ENCODE measurements at places on chromosomes 2 and 18. TPM values are rescaled to one million over a fixed set of nuclear protein-coding genes. Genes with fewer than 3 reads are reported as not detected.
A peak's percentile ranks its signal among the peaks of the same experiment; 100 is the strongest.

- DNase-seq = peak; percentile 13
Measured at GRCh38 chr2:74391209-74391579, 11.1 kb upstream of the DCTN1 start.

DSEL gene
- total RNA-seq = 10.7 TPM

DNA sequence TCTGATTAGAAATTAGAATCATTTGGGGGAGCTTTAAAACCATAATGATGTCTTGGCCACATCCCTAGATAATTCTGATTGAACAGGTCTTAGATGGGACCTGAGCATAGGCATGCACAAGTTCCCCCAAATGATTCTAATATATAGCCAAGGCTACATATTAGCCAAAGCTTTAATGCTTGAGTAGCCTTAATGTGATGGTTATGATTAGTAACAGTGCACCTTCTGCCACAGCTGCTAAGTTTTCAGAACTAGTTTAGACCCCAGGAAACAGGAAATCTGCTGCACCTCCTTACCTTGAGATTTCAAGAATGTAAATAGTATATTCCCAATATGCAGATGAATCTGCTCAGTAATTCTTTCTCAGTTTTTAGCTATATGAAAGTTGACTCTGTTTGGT, 119.8 kb downstream of the PTPN4 start:
- DNase-seq = peak; percentile 75

ALPP gene
- not detected for total RNA-seq

GRCh38 chr18:35775887-35776286, 194.3 kb downstream of the GALNT1 start:
- peak; percentile 25 for DNase-seq

- no peak for DNase-seq
Measured at GRCh38 chr2:223324402-223324801, 272.4 kb downstream of the KCNE4 start.

- no peak for DNase-seq
Measured at GRCh38 chr18:45635893-45636509, 20.7 kb downstream of the SLC14A2 start.

GPR55 gene
- not detected for total RNA-seq

DNA sequence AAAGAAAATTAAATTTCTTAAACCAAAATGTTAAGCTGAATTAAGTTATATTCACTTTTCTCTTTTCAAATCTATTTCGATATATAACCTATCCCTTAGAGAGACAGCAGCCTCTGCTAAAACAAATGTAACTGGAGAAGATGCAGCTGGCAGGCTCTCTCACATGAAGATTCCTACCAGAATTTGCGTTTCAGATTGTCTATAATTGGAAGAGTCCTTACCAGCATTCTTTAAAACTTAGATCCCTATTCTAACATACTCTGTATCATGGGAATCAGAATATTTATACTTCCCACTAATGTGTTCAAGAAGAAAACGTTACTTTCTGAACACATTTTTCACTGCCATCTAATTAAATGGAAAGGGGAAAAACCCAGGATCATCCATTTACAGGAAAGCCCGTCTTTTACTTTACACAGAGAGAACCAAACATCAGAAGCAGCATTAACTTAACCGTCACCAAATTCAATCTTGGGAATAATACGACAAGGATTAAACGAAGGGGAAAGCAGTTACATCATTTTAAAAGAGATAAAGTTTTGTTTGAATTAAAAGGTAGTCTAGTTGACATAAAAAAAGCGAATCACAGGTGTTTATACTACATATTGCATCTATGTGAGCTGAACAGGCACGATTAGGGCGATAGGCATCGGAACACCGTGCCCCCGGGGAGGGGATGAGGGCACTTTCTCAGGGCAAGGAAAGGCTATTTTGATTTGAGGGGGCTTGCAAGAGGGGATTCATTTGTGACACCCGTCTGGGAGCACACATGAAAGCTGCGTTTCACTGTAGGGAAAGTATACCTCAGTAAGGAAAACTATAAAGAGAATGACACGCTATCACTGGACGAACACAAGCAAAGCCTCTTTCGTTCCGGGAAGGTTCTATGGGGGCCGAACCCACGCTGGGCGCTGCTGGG, 1.3 kb downstream of the PTPN2 start:
- no peak for DNase-seq

DNA sequence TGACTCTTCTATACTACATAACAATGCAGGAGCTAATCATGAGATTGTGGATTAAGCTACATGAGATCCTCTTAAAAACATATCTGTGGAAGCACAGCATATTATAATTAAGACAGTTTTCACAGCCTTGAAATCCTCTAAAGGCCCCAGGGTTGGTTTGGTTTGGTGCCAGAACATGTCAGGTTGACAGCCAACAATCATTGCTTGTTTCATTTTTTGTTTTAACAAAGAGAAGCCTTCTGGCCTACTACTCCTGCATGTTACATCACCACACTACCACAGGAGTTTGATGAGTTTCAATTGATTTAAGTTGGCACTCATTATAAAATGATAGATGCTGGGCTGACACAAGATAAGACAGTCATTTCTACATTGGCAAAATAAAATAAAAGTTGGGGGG, 255.9 kb upstream of the ERBB4 start:
- DNase-seq = no peak

DNA sequence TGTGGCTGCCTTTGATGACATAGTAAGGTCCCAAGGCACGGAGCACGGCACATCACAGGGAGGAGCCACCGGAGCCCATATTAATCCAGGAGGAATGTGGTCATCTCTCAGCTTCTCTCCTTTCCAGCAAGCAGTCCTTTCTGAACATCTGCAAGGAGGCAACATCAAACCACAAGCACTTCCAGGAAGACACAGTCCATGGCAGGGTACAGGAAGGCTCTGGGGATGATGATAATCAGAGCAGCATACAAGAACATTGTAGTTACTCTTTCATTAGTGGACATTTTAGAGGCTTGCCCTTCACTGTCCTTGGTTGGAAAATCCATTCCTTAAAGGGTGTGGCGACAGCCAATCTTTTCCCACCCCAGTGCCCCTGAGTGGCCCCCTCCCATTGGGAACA, 31.1 kb downstream of the YPEL5 start:
- DNase-seq = no peak

GRCh38 chr2:144801766-144802165, 281.8 kb upstream of the ZEB2 start:
- peak; percentile 63 for DNase-seq

DNA sequence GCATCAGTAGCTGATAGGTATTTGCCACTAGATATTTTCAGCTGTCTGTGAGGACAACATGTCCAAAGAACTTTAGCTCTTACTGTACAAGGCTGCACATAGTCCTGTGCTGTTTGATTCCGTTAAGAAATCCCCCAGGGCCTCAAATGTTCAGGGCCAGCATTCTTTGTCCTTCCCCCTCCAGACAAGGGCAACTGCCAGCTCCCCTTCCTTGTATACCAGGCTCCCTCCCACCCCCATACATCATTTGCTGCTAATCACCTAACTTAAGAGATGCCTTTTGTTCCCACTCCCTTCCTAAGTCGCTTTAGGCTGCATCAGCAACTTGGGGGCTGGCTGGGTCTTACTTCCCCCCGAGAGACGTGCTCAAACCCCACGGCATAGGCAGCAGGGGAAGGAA, 138.7 kb downstream of the CDH20 start:
- peak; percentile 30 for DNase-seq

GRCh38 chr2:185404578-185404977, 334.0 kb upstream of the FSIP2 start:
- no peak for DNase-seq

DNA sequence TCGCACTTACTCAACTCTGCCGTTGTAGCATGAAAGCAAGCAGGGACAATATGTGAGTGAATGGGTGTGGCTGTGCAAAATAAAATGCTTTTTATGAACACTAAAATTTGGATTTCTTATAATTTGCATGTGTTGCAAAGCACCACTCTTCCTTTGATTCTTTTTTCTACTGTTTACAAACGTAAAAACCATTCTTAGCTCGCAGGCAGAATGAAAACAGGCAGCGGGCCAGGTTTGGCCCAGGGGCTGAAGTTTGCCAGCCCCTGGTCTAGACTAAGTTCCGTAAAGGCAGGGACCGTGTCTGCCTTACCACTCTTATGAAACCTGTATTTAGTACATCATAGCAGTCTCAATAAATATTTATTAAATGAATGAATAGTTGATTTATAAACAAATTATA, 83.7 kb upstream of the SPATS2L start:
- no peak for DNase-seq

DNA sequence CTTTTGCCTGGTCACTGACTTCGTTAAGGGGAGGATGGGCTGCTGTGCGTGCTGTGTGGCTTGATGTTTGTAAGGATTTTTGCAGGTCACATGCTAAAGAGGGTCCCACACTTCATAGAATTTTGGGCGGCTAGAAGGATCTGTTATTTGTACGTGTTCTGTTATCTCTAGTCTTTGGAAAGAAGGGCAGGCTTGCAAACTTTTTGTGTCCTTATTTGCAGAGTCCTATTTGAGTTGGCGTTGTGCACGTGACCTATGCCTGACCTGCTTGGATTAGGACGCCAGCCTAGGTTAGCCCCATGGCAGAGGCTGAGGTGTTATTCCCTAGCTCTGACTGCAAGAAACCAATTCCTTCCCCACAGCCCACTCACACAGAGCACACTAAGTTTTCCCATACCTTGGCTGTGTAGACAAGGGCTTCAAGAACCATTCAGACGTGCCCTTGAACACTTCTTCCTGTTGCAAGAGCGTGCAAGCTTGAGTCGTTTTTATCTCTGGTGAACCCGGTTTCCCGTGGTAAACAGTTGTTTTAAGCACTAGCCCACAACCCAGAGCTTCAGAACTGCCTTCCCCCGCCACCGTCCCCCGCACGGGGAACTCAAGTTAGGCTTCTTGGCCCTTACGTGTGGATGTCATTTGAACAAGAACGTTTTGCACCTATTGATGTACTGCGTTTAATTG, 94.6 kb downstream of the LDLRAD4 start:
- DNase-seq = no peak

- DNase-seq = peak; percentile 19
Measured at GRCh38 chr2:176002688-176003210, 682 bp upstream of the LNPK start.

DNA sequence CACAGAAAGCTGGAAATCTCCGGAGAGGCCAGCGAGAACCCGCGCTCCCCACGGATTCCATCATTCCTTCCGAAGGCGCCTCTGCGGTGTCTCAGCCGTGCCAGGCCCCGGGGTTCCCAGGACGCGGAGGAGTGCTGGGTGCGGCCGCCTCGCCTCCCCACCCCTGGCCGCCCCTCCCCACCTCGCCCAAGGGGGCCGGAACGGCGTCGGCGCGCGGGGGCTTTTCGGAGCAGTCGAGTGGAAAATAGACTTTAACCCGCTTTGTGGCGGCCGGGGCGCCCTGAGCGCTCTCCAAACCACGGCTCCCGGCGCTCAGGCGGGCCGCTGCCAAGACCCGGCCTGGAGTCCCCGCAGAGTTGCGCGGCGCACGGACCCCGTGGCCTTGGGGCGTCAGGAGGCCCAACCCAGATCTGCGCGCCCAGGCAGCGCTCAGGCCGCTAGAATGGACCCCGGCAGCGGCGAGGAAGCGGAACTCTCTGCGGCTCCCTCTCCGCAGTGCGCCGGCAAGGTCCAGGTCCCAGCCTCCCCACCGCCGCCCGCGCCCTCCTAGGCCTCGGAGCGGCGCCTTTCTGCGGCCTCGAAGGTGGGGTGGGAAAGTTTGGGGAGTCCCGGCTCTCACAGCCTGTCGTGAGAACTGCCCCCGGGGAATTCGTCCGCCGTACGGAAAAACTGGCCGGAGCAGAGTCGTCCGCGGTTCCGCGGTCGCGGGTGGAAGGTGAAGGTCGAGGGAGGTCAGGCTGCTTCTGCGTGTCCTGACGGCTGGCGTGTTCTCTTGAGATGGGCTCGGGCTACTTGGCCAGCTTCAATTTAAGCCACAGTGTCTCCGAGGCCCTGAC, 1.2 kb upstream of the EMX1 start:
- no peak for DNase-seq

PCARE gene
- total RNA-seq = not detected

GRCh38 chr2:96251721-96252292, 14.0 kb downstream of the TMEM127 start:
- DNase-seq = peak; percentile 97

- no peak for DNase-seq
Measured at GRCh38 chr2:3598197-3598910, 3.4 kb downstream of the COLEC11 start.

DNA sequence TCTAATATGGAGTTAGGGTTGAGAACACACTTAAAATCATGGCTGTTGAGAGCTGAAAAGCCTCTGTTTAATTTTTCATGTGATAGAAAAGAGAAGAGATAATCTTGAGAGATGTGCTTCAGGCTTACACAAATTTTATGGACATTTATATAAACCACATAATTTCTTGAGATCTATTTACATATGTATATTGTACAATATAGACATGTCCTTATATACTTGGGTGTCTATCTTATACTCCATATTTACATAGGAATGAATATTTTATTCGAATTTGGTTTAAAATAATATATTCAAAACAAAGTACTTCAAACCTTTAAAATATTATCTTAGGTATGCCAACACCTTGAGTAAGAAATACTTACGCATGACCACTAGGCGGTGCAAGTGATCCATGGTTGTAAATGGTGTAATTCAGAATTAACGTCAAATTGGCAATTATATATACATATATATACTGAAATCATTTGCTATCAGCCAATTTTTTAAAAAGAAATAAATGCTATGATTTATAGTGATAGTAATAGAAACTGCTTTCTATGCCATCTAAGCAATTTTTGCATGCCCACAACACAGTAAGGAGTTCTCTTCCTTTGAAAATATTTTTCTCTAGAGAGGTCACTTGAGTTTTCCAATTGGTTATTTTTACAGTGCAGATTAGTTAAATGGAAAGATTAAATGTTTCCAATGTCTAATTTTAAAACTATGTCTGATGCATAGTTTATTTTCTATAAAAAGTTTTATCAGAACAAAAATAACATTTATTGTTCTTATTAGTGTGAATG, 37.6 kb upstream of the SPAG16 start:
- peak; percentile 52 for DNase-seq

DNA sequence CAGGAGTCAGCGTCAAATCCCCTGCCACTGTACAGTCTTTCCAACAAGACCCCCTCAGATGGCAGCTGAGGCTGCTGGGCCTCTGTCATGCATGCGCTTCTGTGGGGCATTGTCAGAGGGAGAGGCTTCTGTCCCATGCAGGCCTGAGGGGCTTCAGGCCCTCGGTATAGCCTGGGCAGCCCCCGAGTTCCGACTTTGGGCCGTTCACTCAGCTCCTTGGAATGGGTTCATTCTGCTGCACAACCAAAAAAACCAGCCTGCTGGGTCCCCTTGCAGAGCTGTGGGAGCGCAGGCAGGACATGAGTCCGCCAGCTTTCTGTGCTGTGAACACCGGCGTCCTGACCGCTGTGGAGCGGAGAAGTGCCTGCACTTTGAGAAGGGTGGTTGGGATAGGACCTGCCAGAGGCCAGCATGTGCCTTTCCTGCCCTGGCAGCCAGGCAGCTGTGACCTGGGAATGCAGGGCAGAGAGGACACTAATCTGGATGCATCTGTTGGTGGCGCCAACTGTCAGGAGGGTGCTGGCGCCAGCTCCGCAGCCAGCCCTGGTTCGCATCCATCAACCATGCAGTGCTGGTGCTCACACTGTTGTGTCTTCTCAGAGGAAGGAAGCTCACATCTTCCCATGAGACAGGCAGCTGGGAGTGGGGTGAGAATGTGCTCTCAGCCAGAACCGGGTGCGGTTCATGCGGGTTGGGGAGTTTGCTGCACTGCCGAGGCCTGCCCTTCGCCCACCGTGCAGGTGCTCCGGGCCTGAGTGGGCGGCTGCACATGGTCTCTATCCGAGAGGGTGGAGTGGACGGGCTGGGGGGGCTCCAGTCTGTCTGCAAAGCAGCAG, 14.3 kb downstream of the ARHGEF4 start:
- DNase-seq = no peak

GAREM1 gene
- 3.6 TPM for total RNA-seq

ST8SIA3 gene
- not detected for total RNA-seq

ACMSD gene
- total RNA-seq = 3.3 TPM
